ENCODE measurements at places on chromosomes 16 and 17. TPM values are rescaled to one million over a fixed set of nuclear protein-coding genes. Genes with fewer than 3 reads are reported as not detected.

DNA sequence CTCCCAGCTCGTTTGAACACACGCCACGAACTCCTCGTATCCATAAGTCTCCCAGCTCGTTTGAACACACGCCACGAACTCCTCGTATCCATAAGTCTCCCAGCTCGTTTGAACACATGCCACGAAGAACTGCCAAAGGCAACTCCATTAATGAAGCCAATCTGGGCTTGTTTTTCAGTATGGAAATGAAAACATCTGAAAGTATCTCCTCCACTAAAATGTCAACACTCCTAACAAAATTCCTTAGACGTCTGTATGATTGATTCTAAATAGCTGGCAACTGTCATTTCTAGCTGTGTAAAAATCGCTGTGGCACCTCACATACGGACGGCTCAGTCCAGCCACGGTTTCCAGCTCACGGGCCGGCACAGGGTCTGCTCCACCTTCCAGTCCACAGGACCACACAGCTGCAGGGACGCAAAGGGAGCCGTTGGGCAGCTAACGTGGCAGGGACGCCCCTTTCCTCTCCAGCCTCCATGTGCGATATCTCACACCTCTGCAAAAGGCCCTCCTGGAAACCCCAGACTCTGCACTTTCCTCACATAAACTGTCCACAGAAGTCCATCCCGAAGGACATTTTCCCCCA is 67.1 kb upstream of the METRNL start:
- no peak overlapping the region for H3K4me3 ChIP-seq
- H3K27ac ChIP-seq = no peak overlapping the region
- H3K36me3 ChIP-seq = no peaks in the 10 kb centered on the region
- H3K27me3 ChIP-seq = no peaks in the 10 kb centered on the region
- DNase-seq = no peak
- H3K4me1 ChIP-seq = no peaks in the 10 kb centered on the region

GRCh38 chr17:31052187-31052889 is 42.4 kb upstream of the NF1 start:
- no peaks in the 10 kb centered on the region for H3K36me3 ChIP-seq
- H3K4me1 ChIP-seq = peaks cover 23% of the 10 kb centered on the region
- no peak overlapping the region for H3K4me3 ChIP-seq
- H3K27ac ChIP-seq = peak overlapping the region; percentile 14
- no peaks in the 10 kb centered on the region for H3K27me3 ChIP-seq

GRCh38 chr17:42000413-42001133 is 16.7 kb downstream of the DNAJC7 start:
- no peak for DNase-seq
- H3K27me3 ChIP-seq = no peaks in the 10 kb centered on the region
- no peak overlapping the region for H3K27ac ChIP-seq
- H3K4me3 ChIP-seq = no peak overlapping the region
- no peaks in the 10 kb centered on the region for H3K4me1 ChIP-seq

- no peak overlapping the region for H3K27ac ChIP-seq
- H3K4me3 ChIP-seq = no peak overlapping the region
- no peaks in the 10 kb centered on the region for H3K27me3 ChIP-seq
- H3K4me1 ChIP-seq = no peaks in the 10 kb centered on the region
These were observed 4.1 kb upstream of the MSLN start for GRCh38 chr16:756428-756827.

GRCh38 chr16:54277845-54278703 is 8.5 kb downstream of the IRX3 start:
- H3K4me3 ChIP-seq = no peak overlapping the region
- H3K4me1 ChIP-seq = peaks cover 4% of the 10 kb centered on the region
- H3K27ac ChIP-seq = no peak overlapping the region
- no peaks in the 10 kb centered on the region for H3K36me3 ChIP-seq
- no peak for DNase-seq

DNA sequence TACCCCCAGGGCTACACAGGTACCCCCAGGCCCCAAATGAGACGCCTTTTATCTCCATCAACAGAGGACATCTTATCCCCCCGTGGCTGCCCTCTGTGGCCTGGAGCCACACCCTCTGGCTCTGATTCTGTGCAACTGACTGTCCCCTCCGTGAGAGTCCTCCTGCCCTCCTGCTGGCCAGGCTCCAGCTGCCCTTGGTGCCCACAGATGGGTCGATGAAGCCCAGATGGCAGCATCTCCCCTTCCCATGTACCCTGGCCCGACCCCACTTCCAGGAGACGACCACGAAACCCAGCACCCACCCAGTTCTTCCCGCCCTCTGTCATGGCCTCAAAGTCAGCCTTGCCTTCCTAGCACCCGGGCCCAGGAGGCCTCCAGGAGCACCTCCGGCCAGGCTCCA is 9.6 kb upstream of the KRTAP17-1 start:
- peaks cover 32% of the 10 kb centered on the region for H3K4me1 ChIP-seq
- H3K36me3 ChIP-seq = no peaks in the 10 kb centered on the region
- no peak overlapping the region for H3K4me3 ChIP-seq
- H3K27me3 ChIP-seq = no peaks in the 10 kb centered on the region
- H3K27ac ChIP-seq = no peak overlapping the region

GRCh38 chr16:65570261-65570660 is 448.4 kb upstream of the CDH11 start:
- no peaks in the 10 kb centered on the region for H3K27me3 ChIP-seq
- H3K4me3 ChIP-seq = no peak overlapping the region
- H3K36me3 ChIP-seq = no peaks in the 10 kb centered on the region
- H3K4me1 ChIP-seq = no peaks in the 10 kb centered on the region

DNA sequence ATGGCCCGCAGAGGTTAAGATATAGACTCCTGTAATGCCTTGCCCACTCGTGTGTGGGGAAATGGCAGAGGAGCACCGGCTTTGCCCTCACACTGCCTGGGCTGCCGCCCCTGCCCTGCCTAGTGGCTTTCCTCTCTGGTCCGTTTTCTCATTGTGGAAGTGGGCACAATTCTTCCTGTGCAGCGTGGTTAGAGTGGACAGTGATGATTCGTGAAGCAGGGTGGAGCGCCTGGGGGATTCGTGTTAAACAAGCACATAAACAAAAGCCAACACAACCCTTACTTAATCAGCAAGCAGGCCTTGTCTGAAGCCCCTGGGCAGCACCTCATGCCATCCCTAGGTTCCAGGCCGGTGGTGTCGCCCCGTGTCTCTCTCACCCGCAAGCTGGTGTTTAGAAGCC is 269.7 kb downstream of the SEC14L1 start:
- H3K4me3 ChIP-seq = no peak overlapping the region
- DNase-seq = no peak
- peak overlapping the region; percentile 75 for H3K27ac ChIP-seq
- peaks cover 79% of the 10 kb centered on the region for H3K4me1 ChIP-seq
- H3K36me3 ChIP-seq = no peaks in the 10 kb centered on the region
- H3K27me3 ChIP-seq = no peaks in the 10 kb centered on the region

- H3K4me1 ChIP-seq = no peaks in the 10 kb centered on the region
- no peaks in the 10 kb centered on the region for H3K27me3 ChIP-seq
- no peak overlapping the region for H3K27ac ChIP-seq
- no peak for DNase-seq
- H3K36me3 ChIP-seq = no peaks in the 10 kb centered on the region
These were observed 128.6 kb downstream of the SOX9 start for GRCh38 chr17:72249441-72249840.

GRCh38 chr16:2699791-2700600 is 17.7 kb downstream of the KCTD5 start:
- H3K36me3 ChIP-seq = peaks cover 64% of the 10 kb centered on the region
- no peaks in the 10 kb centered on the region for H3K27me3 ChIP-seq
- H3K4me1 ChIP-seq = no peaks in the 10 kb centered on the region
- H3K27ac ChIP-seq = no peak overlapping the region
- DNase-seq = no peak

DNA sequence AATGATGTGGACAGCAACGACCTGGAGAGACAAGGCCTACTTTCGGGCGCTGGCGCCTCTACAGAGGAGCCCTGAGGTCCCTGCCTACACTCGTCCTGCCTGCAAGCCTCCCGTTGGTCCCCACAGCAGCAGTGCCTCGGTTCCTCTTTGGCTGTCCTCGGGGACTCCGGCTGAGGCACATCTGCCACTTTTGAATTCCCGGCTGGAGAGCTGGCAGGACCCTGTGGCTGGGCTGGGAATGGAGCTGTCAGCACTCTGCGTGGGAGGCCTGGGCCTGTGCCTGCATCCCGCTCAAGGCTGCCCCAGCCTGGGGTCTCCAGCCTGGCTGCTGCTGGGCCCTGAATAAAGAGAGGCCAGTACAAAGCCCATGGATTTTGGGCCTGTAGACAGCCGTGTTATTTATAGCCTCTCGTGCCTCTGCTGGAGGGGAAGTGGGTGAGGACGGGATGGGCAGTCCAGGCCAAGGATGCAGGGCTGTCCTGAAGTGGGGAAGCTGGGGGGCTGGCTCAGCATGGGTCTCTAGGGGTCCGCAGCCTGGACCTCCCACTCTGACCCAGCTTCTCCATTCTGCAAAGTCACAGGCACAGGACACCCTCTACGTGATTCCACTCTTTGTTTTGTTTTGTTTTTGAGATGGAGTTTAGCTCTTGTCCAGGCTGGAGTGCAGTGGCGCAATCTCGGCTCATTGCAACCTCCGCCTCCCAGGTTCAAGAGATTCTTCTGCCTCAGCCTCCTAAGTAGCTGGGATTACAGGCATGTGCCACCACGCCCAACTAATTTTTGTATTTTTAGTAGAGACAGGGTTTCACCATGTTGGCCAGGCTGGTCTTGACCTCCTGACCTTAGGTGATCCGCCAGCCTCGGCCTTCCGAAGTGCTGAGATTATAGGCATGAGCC is 10.6 kb upstream of the SPNS2 start:
- no peaks in the 10 kb centered on the region for H3K27me3 ChIP-seq
- no peak overlapping the region for H3K4me3 ChIP-seq
- H3K27ac ChIP-seq = no peak overlapping the region
- H3K36me3 ChIP-seq = peaks cover 4% of the 10 kb centered on the region
- H3K4me1 ChIP-seq = peaks cover 36% of the 10 kb centered on the region

DNA sequence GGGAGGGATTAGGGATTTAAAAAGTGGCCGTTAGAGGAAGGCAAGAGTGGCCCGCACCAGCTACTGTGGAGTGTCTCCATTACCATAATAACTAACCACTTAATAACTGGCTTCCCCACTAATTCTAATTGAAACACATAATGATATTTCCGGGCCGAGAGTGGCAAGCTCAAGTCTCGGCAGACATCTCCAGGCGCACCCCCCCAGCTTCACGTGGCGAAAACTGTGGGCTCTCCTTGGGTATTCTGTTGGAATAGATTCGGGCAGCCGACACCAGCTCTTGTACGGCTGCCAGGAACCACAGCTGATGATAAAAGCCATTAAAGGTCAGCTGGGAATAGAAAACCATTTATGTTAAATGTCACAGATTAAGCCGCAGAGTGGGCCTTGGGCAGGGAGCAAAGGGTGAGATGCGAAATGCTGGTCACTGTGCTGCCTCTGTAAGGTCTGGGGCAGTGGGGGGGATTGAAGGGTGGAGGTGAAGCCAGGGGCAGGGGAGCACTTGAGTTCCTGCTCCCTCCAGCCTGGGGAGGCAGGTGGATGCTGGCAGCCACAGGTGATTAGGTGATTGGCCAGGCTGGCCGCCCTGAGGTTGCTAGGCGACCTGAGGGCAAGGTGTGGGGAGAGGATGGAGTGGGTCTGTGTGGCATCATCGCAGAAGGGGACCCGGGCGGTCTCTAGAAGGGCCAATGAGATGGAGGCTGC is 115.6 kb upstream of the SDK2 start:
- H3K27me3 ChIP-seq = no peaks in the 10 kb centered on the region
- no peaks in the 10 kb centered on the region for H3K36me3 ChIP-seq
- DNase-seq = no peak

GRCh38 chr16:4506450-4506849 is 30.3 kb downstream of the HMOX2 start:
- H3K27ac ChIP-seq = peak overlapping the region; percentile 84
- H3K4me3 ChIP-seq = no peak overlapping the region
- DNase-seq = peak; percentile 87
- no peaks in the 10 kb centered on the region for H3K27me3 ChIP-seq
- H3K4me1 ChIP-seq = peaks cover 77% of the 10 kb centered on the region

DNA sequence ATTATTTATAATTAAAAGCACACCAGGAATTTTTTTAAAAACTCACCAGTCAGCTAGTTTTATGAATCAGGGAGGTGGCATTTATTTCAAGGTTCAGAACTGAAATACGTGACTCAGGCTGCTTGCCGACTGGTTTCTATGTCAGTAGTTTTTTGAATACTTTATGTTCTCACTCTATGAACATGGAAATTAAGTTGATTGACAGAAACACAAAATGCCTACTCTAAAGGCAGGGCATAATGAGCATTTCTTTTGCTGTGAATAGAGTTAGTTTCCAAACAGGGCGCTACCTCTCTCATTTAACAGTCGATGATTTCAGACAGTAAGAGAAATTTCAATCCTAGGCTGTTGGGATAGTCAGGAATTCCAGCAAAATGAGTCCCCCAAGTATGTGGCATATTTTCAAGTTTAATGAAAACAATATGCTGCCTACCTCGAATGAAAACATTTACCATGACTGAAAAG is 6.7 kb downstream of the HS3ST3B1 start:
- H3K36me3 ChIP-seq = no peaks in the 10 kb centered on the region
- DNase-seq = no peak
- no peaks in the 10 kb centered on the region for H3K27me3 ChIP-seq
- H3K4me3 ChIP-seq = no peak overlapping the region
- peaks cover 53% of the 10 kb centered on the region for H3K4me1 ChIP-seq
- H3K27ac ChIP-seq = no peak overlapping the region

DNA sequence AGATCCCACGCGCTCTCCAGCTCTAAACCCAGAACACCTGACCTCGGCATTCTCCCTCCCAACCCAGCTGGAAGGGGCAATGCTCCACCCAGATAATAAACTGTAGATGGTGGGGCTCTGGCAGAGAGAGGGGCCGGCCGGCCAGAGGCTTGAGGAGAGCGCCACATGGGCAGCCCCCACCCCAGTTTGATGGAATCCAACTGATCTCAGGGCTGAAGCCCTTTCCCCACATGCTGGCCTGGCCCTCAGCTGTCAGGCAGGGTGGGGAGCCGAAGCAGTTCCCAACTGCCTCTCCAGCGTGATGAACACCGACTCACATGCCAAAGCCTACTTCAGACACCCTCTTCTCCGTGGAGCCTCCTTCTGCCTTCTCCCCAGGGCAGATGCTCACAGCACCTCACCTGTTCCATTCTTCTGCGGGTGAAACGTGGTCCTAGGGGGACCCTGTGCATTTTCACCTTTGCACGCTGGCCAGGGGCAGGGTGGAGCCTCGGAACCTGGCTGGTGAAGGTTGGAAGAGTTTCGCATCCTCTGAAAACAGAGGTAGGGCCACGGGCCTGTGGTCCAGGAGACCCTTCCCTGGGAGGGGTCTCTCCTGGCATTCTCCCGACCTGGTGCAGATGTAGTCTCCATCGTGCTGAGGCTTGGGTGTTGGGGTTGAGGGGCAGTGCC is 65.7 kb upstream of the ZNF469 start:
- no peaks in the 10 kb centered on the region for H3K4me1 ChIP-seq
- H3K27ac ChIP-seq = no peak overlapping the region

- DNase-seq = no peak
- no peaks in the 10 kb centered on the region for H3K27me3 ChIP-seq
- H3K4me1 ChIP-seq = no peaks in the 10 kb centered on the region
- no peaks in the 10 kb centered on the region for H3K36me3 ChIP-seq
These were observed 135.9 kb upstream of the DYNLRB2 start for GRCh38 chr16:80404847-80405246.

- H3K36me3 ChIP-seq = no peaks in the 10 kb centered on the region
- no peak overlapping the region for H3K4me3 ChIP-seq
These were observed 336.5 kb downstream of the C16orf95 start for GRCh38 chr16:86980644-86981043.

Gene KRTAP2-2
- total RNA-seq = not detected

Gene FADS6
- total RNA-seq = not detected

Gene CCT6B
- total RNA-seq = 4.1 TPM

Gene VASN
- 0.93 TPM for total RNA-seq
